ENCODE measurements at places on chromosomes 16 and 17. TPM values are rescaled to one million over a fixed set of nuclear protein-coding genes. Genes with fewer than 3 reads are reported as not detected.

Gene DNAI2
- not detected for total RNA-seq

Gene CSH1
- not detected for total RNA-seq

Gene MLYCD
- 1.2 TPM for total RNA-seq

Gene OR3A3
- total RNA-seq, result not detected

Gene MFAP4
- not detected for total RNA-seq

Gene ADORA2B
- 69.1 TPM for total RNA-seq

Gene TBC1D3C
- total RNA-seq, result not detected

Gene DRC7
- not detected for total RNA-seq

Gene CNGB1
- total RNA-seq, result 2.7 TPM

Gene MPP3
- 6.2 TPM for total RNA-seq

Gene SLFN14
- not detected for total RNA-seq

Gene PRSS36
- total RNA-seq, result 0.19 TPM

Gene ACAP1
- 5.6 TPM for total RNA-seq

Gene CES4A
- 2.4 TPM for total RNA-seq

Gene NAGPA
- total RNA-seq, result 19.8 TPM

Gene FAM171A2
- 3.4 TPM for total RNA-seq

Gene ASPHD1
- 5.0 TPM for total RNA-seq

Gene MMP25
- total RNA-seq, result 0.04 TPM

Gene MT1E
- 18.8 TPM for total RNA-seq

Gene NEUROD2
- total RNA-seq, result not detected

Gene NPIPB6
- total RNA-seq, result 0.04 TPM

Gene TBC1D3H
- not detected for total RNA-seq

Gene BPTF
- total RNA-seq, result 12.2 TPM

Gene GNGT2
- total RNA-seq, result not detected

Gene RPH3AL
- 0.31 TPM for total RNA-seq

Gene RPRML
- total RNA-seq, result not detected

Gene TLCD1
- total RNA-seq, result 20.7 TPM

Gene CDH5
- 0.08 TPM for total RNA-seq

Gene IRX5
- 7.7 TPM for total RNA-seq

Gene KLHL10
- not detected for total RNA-seq

Gene CCL14
- total RNA-seq, result not detected
